ENCODE measurements at places on chromosomes 3 and 15.
A peak's percentile ranks its signal among the peaks of the same experiment; 100 is the strongest.

DNA sequence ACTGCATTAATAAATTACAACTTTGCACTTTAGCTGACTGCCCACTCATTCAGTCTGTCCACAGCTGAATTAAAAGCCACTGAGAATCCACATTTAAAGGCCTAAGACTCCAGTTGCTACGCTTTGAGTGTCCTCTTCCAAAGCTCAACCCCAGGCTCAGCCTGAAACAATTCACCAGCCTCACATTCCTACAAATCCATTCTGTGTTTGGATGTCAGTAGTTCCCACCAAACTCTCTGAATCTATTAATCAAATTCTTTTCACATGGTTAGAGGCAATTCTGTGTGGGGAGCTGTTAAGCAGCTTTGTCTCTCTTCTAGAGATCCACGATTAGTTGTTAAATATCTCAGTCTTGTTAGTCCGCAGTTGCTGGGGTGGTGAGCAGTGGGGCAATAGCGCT is 116.8 kb upstream of the UBE2E2 start:
- peak; percentile 20 for DNase-seq

DNA sequence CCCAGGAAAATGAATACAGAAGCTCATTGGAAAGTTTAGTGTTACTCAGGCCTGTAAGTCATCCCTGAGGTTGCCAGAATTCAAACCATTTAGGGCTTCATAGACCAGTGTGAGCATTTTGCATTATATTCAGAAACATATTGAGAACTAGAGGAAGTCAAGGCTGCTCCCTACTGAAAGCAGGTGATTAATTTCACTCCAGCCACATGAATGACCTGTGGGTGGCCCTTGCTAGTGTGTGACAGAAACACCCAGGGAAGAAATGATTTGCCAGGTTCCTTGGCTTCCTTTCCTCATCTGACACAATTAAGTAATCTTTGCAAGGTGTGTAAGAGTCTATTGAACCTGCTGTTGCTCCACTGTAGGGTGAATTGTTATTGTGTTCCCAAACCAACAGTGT is 61.8 kb downstream of the GAP43 start:
- no peak for DNase-seq

DNA sequence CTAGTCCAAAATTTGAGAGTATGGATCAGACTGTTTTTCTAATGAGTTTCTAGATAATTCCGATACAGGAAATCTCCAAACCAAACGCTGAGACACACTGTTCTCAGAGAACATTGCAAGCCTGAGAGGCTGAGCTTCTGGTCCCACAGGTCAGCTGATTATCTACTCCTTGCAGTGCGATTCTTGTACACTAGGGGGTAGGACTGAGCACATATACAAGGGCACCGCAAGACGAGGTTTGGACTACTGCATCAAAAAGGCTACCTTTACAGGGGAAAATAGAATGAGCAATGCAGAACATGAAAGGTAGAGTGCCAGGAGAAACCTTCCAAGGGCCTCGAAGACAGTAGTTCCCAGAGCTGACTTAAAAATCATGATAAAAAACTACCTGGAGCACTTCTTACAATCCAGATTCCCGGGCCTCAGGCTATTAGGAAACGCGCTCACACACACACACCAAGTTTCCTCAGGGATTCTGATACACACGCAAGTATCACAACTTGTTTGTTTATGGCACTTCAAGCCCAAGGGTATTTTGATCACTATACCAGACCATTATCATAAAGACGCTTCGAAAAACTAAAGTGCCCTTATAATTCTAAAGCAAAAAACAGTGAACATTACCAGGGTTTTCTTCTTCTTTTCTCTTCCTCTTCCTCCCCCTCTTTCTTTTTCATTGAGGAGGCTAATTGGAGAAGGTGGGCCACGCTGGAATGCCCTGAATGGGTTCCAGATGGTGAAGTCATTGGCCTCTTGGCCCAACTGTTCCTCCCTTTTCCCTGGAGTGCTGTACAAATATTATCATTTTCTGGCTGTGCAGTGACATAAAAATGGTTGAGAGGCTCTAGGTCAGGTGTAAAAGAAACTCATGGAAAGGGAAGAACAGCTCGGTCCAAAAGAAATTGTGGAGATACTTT is 61.8 kb downstream of the SLC12A8 start:
- no peak for DNase-seq

- DNase-seq: peak; percentile 87
These were observed 40.4 kb downstream of the DNAJB8 start for GRCh38 chr3:128426128-128426921.

DNA sequence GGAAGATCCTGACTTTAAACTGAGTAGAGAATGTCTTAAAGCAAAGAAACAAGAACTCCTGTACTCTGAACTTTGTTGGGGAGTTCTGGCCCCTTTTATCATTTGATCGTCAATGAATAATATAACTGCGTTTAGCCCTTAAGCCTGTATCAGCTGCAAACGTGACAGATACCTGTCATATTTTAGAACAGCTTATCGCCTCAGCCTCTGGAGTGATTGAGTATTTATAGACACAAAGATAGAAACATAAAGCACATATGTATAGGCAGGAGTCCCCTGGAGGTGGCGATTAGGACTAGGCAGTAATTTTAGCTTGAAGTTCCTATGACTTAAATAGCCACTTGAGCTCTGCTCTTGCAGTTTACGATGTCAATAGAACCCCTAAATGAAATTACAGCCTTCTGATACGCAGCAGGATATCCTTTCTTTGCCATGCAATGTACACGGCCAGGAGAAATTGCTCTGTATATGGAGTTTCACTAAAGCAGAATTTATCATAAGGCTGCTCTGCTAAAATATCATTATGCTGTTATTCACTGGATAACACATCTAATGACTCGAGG is 321.8 kb downstream of the TIGIT start:
- DNase-seq: no peak

- peak; percentile 63 for DNase-seq
These were observed 69.4 kb upstream of the FOXP1 start for GRCh38 chr3:71652781-71653413.

GRCh38 chr3:13308380-13308801 is 111.7 kb downstream of the NUP210 start:
- DNase-seq: peak; percentile 61

DNA sequence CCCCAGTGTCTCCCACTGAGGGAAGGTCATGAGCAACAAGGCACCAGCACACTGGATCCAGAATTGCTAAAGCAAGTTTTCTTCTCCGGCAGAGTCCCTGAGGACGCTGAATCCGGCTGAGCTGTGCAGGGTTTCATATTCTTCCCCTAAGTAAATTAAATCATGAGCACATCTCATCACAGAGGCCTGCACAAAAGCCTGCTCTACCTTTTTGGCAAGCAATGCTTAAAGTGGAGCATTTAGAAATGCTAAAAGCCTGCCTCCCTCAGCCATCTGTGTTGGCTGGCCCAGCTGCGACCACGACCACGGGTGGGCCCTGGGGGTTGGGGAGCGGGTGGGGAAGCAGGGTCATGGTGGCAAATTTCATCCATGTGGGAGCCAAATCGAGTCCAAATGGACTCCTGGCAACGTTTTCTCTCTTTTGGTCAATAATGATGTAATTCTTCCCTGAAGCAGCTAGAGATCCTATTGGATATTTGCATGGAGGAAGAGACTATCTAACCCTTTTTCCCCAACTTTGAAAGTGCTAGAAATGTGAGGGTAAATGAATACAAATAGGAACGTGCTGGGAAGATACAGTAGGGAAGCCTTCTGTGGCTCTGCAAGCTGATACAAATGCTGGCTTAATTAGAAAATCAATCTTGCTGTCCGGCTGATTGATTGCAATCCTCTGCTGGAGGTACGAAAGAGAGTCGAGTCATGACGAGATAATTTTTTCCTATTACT is 532.8 kb upstream of the TBL1XR1 start:
- no peak for DNase-seq

GRCh38 chr3:119831022-119831421 is 49.1 kb downstream of the NR1I2 start:
- DNase-seq: no peak

DNA sequence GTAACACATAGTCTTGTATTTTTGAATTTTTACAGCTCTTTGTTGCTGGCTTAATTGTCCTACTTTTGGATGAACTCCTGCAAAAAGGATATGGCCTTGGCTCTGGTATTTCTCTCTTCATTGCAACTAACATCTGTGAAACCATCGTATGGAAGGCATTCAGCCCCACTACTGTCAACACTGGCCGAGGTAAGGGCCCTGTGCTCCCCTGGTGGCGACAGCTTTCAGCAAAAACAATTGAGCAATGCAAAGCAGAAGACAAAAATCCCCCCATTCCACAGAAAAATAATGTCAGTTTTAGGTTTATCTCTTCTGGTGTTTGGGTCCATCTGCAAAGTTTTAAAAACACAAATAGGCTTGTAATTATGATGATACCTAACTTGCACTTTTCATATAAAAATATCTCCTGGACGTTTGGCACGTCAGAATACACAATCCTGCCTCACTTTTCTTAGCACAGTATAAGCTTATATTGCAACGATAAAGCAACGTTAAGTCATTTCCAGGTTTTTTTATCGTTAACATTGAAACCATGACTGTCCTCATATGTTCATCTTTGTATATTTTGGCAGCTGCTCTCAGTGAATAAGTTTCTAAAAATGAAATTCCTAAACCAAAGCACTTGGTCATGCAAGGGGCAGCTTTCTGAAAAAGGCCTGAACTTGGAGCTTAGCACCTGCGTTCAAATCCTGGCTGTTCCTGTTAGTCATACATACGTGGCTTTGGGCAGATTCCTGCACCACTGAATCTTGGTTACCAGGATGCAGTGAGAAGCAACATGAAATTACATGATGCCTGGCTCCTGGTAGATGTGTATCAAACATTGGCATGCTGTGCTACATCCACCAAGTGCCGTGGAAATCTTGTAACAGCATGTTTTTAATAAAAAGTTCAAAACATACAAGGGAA is 8.5 kb downstream of the SEC61A1 start:
- DNase-seq: peak; percentile 86

DNA sequence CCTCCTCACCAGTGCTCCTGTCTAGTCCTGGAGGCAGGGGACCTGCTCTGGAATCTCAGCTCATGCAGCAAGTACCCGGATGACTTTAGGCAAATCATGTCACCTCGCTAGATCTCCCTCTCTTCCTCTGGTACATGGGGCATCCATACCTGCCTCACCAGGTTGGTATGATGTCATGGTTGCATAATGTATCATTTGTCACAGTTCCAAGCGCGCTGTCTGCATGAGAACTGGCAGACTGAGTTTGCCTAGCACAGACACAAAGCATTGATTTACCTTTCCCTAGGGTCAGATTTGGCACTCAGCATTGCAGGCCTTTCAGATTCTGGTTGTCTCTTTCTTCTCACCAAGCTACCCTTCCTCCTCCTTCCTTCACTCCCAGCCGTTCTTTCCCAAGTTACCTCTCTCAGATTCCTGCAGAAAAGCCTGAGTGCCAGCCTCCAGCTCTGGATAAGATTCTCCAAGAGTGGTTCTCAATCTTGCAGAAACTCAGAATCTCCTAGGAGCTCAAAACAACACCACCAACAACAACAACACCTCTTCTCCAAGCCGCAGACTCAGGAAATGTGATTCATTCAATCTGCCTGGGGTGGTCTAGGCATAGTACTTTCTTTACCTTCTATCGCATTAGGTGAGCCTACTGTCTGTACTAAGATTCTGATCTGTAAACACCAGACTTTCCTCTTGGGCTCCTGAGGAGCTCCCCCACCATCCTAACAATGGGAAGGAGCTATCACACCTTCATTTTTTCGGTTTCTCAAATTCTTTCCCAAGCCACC is 29.5 kb downstream of the FAM43A start:
- DNase-seq: no peak

GRCh38 chr3:32004113-32004765 is 22.7 kb downstream of the ZNF860 start:
- DNase-seq: no peak

GRCh38 chr15:70289191-70289955 is 191.7 kb upstream of the TLE3 start:
- no peak for DNase-seq

- no peak for DNase-seq
These were observed 128.3 kb downstream of the LIPC start for GRCh38 chr15:58559904-58560588.

DNA sequence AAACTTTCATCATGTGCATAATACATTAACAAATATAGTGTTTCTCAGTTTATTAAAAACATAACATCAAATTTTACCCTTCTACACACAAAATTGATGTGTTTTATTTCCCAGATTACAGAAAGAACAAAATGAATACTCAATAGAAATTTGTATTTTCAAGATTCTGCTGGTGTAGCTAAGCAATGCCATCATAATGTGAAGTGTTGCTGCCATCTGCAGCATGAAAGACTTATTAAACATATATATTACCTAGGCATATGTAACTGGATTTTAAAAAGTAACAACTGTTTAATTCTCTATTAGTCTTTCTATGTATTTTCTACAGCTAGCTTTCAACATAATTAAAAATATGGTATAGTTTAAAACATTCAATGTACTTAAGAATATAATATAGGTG is 27.5 kb downstream of the PLSCR5 start:
- no peak for DNase-seq

DNA sequence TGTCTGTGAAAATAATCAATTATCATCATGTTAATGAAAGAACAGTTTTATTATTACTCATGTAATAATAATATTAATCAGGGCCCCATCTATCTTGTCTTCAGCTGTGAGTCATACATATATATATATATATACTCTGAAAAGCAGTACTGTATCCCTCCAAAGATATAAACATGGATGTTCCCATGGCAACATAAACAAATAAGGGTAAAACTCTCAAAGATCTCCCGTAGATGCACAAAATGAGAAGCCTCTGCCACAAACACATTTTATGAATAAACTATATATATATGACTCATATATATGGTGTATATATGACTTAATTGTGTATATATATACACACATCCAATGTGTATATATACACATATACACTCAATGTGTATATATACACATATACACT is 163.8 kb upstream of the ARHGEF26 start:
- DNase-seq: no peak

DNA sequence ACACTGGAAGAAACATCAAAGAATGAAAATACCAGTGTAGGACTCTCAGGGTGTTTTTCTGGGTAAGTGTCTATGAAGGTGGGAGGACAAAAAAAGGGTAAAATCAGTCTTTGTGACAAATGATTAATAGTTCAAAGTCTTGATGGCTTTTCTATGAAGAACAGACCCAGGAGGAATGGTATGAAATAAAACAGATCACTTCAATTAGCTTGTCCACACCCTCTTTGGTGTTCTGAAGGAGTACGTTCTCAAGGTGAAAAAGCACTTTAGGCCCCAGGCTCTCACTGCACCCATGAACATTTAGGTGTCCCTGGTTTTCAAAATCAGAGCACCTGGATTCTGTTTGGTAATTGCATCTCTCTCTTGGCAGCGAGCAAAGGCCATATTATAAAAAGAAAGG is 383.6 kb upstream of the NR2F2 start:
- no peak for DNase-seq

GRCh38 chr3:52195823-52196331 is 2.1 kb upstream of the ALAS1 start:
- DNase-seq: no peak

- no peak for DNase-seq
These were observed 443.1 kb upstream of the THRB start for GRCh38 chr3:24937780-24938179.

- no peak for DNase-seq
These were observed 255.8 kb upstream of the CDIN1 start for GRCh38 chr15:36323615-36324014.
